ENCODE measurements at places on chromosomes 7 and 10. TPM values are rescaled to one million over a fixed set of nuclear protein-coding genes. Genes with fewer than 3 reads are reported as not detected.

Gene PRKG1
- 39.7 TPM for total RNA-seq

Gene VSIR
- total RNA-seq: 19.2 TPM

Gene IKZF1
- total RNA-seq: 0.16 TPM

Gene AGMO
- total RNA-seq: under 0.01 TPM

Gene CLDN12
- 27.9 TPM for total RNA-seq

Gene RFC2
- 11.2 TPM for total RNA-seq

Gene NPSR1
- total RNA-seq: not detected

Gene SMKR1
- total RNA-seq: not detected

Gene INSYN2A
- total RNA-seq: 7.7 TPM

Gene PDGFA
- 5.0 TPM for total RNA-seq

Gene GBX1
- total RNA-seq: not detected

Gene DRGX
- not detected for total RNA-seq

Gene UPK3BL2
- 2.5 TPM for total RNA-seq

Gene ADD3
- 207 TPM for total RNA-seq

Gene TSPAN13
- total RNA-seq: 1.8 TPM

Gene SCD
- total RNA-seq: 329 TPM

Gene MYL10
- not detected for total RNA-seq

Gene NPC1L1
- total RNA-seq: 0.09 TPM

Gene CADPS2
- 11.8 TPM for total RNA-seq
